ENCODE measurements at places on chromosomes 13 and 19. TPM values are rescaled to one million over a fixed set of nuclear protein-coding genes. Genes with fewer than 3 reads are reported as not detected.

The DCT gene
- not detected for polyA plus RNA-seq

The FRY gene
- polyA plus RNA-seq: 24.8 TPM

The PRTN3 gene
- not detected for polyA plus RNA-seq

The LSR gene
- 5.8 TPM for polyA plus RNA-seq

The COMP gene
- 9.8 TPM for polyA plus RNA-seq

Data from aorta (tissue), 5 donors.